ENCODE measurements at places on chromosomes 12 and 14.

- no peak for DNase-seq
Measured at GRCh38 chr14:98743536-98743935, 528.5 kb downstream of the BCL11B start.

DNA sequence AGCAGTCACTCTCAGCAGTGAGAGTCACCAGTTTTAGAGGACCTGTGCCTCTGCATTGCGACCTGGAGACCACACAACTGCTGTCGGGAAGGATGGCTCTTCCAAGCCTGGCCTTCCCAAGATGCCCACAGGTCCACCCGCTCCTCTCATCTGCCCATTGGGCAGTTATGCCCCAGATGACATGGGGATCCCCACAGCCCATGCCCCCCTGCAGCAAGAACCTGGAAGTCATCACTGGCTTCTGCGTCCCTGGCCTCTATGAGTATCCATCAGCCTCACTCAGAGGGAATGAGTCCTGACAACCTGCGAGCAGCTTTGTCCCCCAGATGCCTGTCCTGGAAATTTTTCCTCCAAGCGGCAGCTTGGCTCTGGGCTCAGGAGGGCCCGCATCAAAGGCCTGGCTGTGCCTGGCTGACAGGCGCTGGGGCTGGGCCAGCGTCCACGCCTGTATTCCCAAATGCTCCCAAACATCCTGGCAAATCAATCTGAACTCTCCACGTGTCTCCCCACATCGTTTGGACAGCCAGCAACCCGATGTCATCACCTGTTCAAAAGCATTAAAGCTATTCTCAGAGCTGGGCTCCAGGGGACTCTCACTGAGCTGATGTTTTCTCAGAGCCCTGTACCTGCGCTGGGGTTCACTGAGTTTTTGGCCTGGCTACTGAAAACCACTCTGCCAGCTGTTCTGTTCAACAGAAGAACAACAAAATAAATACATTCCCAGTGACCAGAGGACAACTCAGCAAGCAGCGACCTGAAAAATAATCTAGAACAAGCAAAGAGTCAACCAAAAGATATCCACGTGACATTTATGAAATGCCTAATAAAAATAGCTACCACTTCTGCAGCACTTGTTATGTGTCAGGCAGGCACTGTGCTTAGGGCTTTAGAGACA lies 57.8 kb downstream of the CLMN start:
- no peak for DNase-seq

- DNase-seq = no peak
Measured at GRCh38 chr14:103267226-103267910, 66.7 kb upstream of the EIF5 start.

DNA sequence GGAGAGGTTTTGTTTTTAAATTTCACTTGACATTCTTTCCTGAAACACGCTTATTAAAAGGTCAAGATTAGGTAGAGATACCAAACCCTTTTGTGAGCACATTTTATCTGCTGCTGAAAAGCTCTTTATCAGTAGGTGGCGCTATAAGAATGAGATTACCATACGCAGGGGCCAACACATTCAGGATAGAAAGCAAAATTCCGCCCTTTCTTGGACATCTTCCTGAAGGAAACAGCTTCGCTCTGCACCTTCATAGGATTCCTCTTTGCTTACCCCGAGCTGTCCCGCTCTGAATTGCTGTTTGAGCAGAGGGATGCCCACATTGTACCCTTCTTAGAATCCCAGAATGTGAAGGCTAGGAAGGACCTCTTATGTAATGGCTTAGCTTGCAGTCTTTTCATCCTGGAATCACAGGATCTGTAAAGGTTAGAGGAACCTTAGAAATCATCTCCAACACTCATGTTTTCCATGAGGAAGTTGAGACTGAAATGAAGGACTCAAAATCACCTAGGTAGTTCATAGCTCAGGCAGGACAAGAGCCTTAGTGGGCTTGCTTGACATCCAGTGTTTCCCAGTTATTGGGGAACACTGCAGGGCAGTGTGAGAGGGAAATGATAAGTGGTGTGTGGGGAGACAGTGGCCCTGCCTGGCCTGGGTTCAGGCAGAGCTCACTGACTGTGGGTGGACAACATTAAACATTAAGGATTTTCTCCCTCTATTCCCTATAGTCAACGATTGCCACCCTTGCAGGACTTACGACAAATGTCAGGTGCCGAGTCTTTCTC lies 38.7 kb upstream of the CRY1 start:
- DNase-seq = peak; percentile 60

DNA sequence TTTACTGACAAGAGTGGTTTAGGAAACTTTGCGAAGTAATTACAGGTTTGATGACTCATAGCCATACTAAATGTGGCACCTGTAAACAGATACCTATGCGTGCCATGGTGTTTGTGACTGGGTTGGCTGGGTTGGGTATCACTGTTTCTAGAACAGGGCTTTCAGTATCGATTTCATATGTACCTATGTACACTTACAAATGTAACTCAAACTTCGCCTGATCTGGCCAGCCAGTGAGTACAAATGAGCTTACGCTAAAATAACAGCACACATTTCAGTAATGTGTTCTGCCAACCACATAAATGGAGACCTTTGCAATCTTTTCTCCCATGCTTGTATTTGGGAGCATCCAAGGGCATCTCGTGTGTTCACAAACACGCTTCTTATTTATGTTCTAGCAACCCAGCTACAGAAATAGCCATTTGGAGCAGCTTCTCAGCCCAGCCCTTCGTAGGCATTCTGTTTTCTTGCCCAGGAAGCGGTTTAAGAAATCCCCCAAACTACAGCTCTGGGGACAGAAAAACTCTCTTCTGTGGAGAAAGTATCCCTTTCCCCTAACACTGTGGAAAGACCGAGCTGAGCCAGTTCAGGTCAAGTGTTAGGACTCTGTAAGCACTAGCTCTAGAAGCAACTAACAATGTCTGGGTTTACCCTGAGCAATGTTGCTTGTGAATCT lies 42.3 kb upstream of the MDM1 start:
- DNase-seq = peak; percentile 66

GRCh38 chr12:92719674-92720073 lies 16.9 kb downstream of the PLEKHG7 start:
- DNase-seq = no peak

All from CD4-positive, alpha-beta T cell treated with Interleukin-21 for 1 hour (primary cell).